Liver (tissue), 10 donors: ENCODE measurements at places on chromosomes 6 and 20. TPM values are rescaled to one million over a fixed set of nuclear protein-coding genes. Genes with fewer than 3 reads are reported as not detected.

The RGS17 gene
- 0.09 TPM for total RNA-seq

DNA sequence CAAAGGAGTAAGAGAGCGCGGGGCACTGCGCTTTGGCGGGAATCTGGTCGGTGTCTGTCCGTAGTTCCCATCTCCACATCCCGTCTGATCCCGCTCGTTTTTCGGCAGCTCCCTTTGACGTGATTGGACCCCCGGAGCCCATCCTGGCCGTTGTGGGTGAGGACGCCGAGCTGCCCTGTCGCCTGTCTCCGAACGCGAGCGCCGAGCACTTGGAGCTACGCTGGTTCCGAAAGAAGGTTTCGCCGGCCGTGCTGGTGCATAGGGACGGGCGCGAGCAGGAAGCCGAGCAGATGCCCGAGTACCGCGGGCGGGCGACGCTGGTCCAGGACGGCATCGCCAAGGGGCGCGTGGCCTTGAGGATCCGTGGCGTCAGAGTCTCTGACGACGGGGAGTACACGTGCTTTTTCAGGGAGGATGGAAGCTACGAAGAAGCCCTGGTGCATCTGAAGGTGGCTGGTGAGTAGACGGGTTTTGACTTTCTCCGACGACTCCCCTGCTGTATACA is 1.4 kb downstream of the BTN1A1 start:
- H3K4me1 ChIP-seq, result peaks cover 6% of the 10 kb centered on the region
- H3K4me3 ChIP-seq, result no peak overlapping the region

- H3K4me1 ChIP-seq, result no peaks in the 10 kb centered on the region
- no peak overlapping the region for H3K4me3 ChIP-seq
- H3K27me3 ChIP-seq, result no peaks in the 10 kb centered on the region
- no peak overlapping the region for H3K27ac ChIP-seq
- H3K36me3 ChIP-seq, result no peaks in the 10 kb centered on the region
- no peak for DNase-seq
Measured at GRCh38 chr20:56445130-56445529, 23.3 kb upstream of the RTF2 start.

DNA sequence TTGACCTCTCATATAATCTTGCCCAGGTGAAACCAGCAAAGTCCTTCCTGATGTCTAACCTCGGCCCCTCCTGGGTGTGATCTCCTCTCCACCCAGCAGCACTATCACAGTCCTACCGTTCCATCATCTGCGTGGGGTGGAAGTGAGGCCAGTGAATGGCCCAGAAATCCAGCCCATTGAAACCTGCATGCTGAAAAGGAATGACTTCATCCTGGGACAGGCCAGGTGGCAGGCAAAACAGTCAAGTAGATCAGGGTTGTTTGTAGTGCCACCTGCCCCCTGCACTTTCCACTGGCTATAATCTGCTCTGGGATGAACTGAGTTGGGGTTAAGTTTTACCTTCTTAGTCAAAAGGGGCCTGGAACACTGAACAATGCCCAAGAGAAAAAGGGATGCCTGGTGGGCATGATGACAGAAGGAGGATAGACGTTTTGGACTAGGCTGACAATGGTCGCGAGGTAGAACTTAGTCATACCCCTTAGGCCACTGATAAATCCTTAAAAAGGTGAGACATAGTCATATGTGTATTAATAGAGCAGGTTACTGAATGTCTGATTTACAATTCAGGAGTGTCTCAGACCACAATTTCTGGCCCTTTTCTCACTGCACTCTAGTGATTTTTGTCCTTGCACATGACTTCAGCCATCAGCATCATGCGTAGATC is 8.1 kb upstream of the HSP90AB1 start:
- DNase-seq, result no peak
- no peaks in the 10 kb centered on the region for H3K27me3 ChIP-seq
- peak overlapping the region; percentile 97 for H3K27ac ChIP-seq
- H3K4me3 ChIP-seq, result no peak overlapping the region

DNA sequence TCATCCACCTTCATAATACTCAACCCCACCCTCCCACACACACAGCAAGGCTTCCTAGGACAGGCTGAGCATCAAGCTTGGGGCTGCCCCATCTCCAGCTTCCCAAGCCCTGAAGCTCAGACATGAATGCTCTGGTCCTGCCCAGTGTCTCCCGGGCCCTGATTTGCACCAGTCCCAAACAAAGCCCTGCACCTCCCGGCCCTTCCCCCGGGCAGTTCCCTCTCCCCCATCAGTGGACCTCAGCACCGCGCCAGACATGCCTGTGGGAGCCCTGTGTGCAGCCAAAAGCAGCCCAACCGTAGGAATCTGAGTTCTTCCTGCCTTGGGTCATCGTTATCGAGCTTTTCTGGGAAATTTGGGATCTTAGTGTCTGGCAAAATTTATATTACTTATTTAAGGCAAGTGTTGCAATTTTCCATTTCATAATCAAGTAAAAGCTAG is 63.5 kb downstream of the THBS2 start:
- no peak overlapping the region for H3K27ac ChIP-seq
- DNase-seq, result no peak
- H3K4me1 ChIP-seq, result no peaks in the 10 kb centered on the region
- no peak overlapping the region for H3K4me3 ChIP-seq

DNA sequence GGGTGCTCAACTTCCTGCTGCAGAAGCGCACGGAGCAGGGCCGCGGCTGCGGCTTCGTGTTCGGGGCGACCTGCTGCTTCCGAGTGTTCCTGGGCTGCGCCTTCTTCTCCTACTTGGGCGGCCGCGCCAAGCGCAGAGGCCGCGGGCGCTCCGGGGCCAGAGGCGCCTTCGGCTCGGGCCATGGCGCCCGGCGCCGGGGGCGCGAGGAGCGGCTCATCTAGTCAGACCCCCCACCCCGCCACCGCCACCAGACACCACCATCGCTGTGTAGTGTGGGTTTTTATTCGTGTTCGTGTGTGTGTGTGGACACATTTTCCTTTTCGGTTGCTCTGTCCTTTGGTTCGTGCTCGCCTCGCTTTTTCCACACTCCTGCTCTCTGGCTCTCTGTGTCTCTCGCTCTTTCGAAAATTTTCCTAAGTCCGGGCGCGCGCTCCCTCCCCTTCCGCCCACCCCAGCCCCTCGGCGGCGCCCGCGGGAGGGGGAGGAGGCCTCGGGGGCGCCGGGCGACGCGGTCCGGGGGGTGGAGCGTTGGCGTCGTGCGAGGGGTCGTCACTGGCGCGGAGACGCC is 38.1 kb downstream of the GNAS start:
- peak; percentile 73 for DNase-seq
- H3K36me3 ChIP-seq, result no peaks in the 10 kb centered on the region
- H3K27me3 ChIP-seq, result no peaks in the 10 kb centered on the region
- H3K27ac ChIP-seq, result peak overlapping the region; percentile 83
- peaks cover 10% of the 10 kb centered on the region for H3K4me1 ChIP-seq
- H3K4me3 ChIP-seq, result peak overlapping the region; percentile 70

- H3K36me3 ChIP-seq, result no peaks in the 10 kb centered on the region
- no peaks in the 10 kb centered on the region for H3K4me1 ChIP-seq
- H3K27me3 ChIP-seq, result no peaks in the 10 kb centered on the region
- no peak for DNase-seq
- H3K4me3 ChIP-seq, result no peak overlapping the region
Measured at GRCh38 chr6:50681213-50681824, 32.0 kb upstream of the TFAP2D start.

- H3K4me1 ChIP-seq, result peaks cover 6% of the 10 kb centered on the region
- no peaks in the 10 kb centered on the region for H3K27me3 ChIP-seq
- H3K4me3 ChIP-seq, result no peak overlapping the region
- no peak for DNase-seq
- no peaks in the 10 kb centered on the region for H3K36me3 ChIP-seq
Measured at GRCh38 chr6:87791029-87791428, 89.0 kb upstream of the AKIRIN2 start.

GRCh38 chr6:136410201-136411024 is 120.8 kb upstream of the BCLAF1 start:
- DNase-seq, result no peak
- no peak overlapping the region for H3K4me3 ChIP-seq
- H3K27me3 ChIP-seq, result no peaks in the 10 kb centered on the region
- no peak overlapping the region for H3K27ac ChIP-seq
- peaks cover 4% of the 10 kb centered on the region for H3K4me1 ChIP-seq

DNA sequence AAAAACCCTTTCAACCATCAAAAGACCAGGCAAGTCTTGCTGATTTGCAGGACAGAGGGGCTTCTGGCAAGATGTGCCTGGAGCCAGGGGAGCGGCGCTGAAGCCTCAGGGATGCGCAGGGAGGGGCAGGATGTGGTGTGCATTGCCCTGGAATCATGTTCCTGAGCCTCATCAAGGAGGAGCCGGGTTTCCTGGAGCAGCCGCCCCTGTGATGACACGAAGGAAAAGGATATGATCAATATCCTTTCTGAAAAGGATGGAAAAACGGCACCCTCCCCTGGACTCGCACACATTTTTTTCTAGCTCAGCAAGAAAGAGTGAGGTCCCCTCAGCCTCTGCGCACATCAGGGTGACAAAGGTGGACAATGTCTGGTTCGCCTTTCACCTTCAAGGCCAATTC is 173.1 kb upstream of the SSTR4 start:
- H3K36me3 ChIP-seq, result no peaks in the 10 kb centered on the region
- H3K27ac ChIP-seq, result no peak overlapping the region
- no peaks in the 10 kb centered on the region for H3K27me3 ChIP-seq
- DNase-seq, result no peak
- no peaks in the 10 kb centered on the region for H3K4me1 ChIP-seq

DNA sequence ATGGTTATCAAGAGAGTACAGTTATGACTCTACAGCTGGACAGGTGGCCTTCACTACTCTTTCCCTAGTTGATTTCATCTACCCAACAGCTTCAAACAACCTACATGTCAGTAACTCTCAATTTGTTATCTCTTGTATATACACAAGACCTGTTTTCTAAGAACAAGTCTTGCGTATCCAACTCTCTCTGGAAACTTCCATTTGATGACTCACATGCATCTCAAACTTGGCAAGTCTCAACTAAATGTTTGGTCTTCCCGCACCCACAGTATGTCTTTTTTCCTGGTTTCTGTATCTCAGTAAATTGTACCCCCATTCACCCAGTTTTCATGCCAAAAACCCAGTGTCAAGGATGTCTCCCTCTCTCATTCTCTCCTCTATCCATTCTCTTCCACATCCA is 97.7 kb downstream of the BTBD9 start:
- H3K4me3 ChIP-seq, result no peak overlapping the region
- H3K36me3 ChIP-seq, result no peaks in the 10 kb centered on the region
- H3K27ac ChIP-seq, result no peak overlapping the region
- DNase-seq, result no peak
- H3K27me3 ChIP-seq, result no peaks in the 10 kb centered on the region

- no peak overlapping the region for H3K27ac ChIP-seq
- H3K4me1 ChIP-seq, result no peaks in the 10 kb centered on the region
- peaks cover 2% of the 10 kb centered on the region for H3K27me3 ChIP-seq
Measured at GRCh38 chr20:1509237-1509636, 18.0 kb upstream of the SIRPB2 start.

DNA sequence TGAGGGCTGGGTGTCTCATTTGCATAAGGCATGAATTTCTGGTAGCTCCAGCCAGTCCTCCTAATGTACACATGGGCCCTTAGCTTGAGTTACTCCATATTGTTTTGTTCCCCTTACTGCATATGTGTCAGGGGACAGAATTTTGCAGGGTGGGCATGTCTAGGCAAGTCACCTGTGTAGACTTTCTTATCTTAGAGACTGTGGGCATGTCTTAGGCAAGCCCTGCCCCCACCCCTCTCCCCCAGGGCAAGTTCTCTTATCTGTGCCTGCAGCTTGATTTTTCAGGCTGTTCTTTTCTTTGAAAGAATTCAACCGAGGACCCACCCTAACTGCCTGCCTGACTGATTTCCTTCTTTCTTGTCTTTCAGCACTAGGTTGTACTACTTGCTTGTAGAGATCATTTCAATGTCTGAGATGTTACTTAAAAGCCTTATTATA is 32.1 kb downstream of the NHLRC1 start:
- DNase-seq, result no peak
- H3K27ac ChIP-seq, result no peak overlapping the region
- H3K27me3 ChIP-seq, result no peaks in the 10 kb centered on the region
- no peak overlapping the region for H3K4me3 ChIP-seq

DNA sequence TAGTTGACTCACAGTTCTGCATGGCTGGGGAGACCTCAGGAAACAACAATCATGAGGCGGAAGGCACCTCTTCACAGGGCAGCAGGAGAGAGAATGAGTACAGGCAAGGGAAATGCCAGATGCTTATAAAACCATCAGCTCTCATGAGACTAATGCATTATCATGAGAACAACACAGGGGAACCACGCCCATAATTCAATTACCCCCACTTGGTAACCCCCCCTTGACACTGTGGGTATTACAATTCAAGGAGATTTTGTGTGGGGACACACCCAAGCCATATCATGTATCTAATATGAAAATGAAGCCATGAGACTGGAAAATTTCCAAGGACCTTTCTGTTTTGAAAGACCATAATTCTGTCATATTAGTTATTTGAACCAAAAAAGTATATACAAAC is 342.4 kb upstream of the PLCB4 start:
- H3K4me1 ChIP-seq, result no peaks in the 10 kb centered on the region
- no peak overlapping the region for H3K4me3 ChIP-seq
- H3K27me3 ChIP-seq, result no peaks in the 10 kb centered on the region
- no peaks in the 10 kb centered on the region for H3K36me3 ChIP-seq

DNA sequence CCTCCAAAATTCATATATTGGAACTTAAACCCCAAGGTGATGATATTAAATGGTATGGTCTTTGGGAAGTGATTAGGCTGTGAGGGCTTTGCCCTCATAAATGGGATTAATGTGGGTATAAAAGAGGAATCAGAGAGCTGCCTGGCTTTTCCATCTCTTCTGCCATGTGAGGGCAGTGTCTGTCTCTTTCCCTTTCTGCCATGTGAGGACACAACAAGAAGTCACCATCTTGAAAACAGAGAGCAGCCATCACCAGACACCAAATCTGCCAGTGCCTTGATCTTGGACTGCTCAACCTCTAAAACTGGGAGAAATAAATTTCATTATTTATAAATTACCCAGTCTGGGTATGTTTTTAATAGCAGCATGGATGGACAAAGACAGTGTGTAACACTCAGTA is 263.0 kb downstream of the PAX1 start:
- no peaks in the 10 kb centered on the region for H3K4me1 ChIP-seq
- H3K4me3 ChIP-seq, result no peak overlapping the region

The EPHA7 gene
- 0.37 TPM for total RNA-seq

DNA sequence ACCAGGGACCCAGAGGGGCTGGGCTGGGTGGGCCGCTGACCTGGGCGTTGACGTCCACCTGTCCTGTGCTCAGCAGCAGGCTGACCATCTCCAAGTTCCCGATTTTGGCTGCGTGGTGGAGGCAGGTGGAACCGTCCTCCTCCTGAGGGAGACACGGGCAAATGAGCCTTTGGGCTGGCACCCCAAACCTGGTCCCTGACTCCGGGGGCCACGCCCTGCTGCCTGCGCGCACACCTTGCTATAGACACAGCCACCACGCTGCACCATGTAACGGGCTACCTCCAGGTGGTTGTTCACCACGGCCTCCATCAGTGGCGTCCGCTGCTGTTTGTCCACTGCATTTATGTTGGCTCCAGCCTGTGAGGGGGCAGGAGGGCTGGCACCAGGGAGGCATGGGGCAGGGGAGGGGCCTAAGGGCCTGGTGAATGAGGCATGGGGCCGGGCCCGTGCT is 7.8 kb upstream of the SLC44A4 start:
- no peaks in the 10 kb centered on the region for H3K4me1 ChIP-seq
- peaks cover 70% of the 10 kb centered on the region for H3K36me3 ChIP-seq
- no peak for DNase-seq
- H3K27me3 ChIP-seq, result no peaks in the 10 kb centered on the region
- H3K4me3 ChIP-seq, result no peak overlapping the region
- no peak overlapping the region for H3K27ac ChIP-seq

GRCh38 chr20:59069026-59069425 is 26.4 kb upstream of the PRELID3B start:
- H3K27ac ChIP-seq, result no peak overlapping the region
- H3K36me3 ChIP-seq, result no peaks in the 10 kb centered on the region
- H3K4me3 ChIP-seq, result no peak overlapping the region
- H3K4me1 ChIP-seq, result no peaks in the 10 kb centered on the region
- no peaks in the 10 kb centered on the region for H3K27me3 ChIP-seq

The ZBTB22 gene
- 7.8 TPM for total RNA-seq

The TEAD3 gene
- 5.8 TPM for total RNA-seq

The KCNQ5 gene
- 1.1 TPM for total RNA-seq
